ENCODE measurements at places on chromosomes 11 and 22.
A peak's percentile ranks its signal among the peaks of the same experiment; 100 is the strongest.

DNA sequence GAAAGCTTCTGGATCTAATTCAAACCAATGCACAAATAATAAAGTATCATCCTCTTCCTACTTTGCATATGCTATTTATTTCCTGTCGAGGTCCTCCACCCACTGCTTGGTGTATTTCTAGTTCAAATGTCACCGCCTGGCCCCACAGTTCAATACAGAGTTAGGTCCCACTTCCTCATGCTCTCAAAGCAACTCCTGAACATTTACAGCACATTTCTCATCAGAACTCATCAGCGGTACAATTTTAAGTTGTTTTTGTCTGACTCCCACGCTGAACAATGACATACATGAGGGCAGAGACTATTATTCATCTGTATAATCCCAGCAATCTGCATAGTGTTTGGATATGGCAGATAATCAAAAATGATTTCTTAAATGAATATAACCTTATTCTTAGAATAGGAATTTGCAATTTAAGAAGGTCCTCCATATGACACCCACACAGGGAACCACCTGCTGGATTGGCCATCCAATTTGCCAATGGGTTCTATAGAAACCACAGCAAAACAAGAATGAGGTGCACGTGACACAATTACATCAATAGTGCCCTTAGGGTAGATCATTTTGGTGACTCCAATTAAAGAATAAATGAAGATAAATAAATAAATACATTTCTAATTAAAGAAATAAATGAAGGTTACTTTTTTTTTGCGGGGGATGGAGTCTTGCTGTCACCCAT is 54.2 kb downstream of the SLC25A17 start:
- peak; percentile 29 for DNase-seq

GRCh38 chr22:42072606-42073330 is 1.3 kb upstream of the PHETA2 start:
- DNase-seq, result no peak

GRCh38 chr11:62466444-62466843 is 47.6 kb downstream of the SCGB1A1 start:
- DNase-seq, result no peak

GRCh38 chr11:79054636-79055035 is 386.2 kb downstream of the TENM4 start:
- DNase-seq, result no peak

GRCh38 chr11:19398273-19398672 is 157.5 kb upstream of the E2F8 start:
- no peak for DNase-seq

DNA sequence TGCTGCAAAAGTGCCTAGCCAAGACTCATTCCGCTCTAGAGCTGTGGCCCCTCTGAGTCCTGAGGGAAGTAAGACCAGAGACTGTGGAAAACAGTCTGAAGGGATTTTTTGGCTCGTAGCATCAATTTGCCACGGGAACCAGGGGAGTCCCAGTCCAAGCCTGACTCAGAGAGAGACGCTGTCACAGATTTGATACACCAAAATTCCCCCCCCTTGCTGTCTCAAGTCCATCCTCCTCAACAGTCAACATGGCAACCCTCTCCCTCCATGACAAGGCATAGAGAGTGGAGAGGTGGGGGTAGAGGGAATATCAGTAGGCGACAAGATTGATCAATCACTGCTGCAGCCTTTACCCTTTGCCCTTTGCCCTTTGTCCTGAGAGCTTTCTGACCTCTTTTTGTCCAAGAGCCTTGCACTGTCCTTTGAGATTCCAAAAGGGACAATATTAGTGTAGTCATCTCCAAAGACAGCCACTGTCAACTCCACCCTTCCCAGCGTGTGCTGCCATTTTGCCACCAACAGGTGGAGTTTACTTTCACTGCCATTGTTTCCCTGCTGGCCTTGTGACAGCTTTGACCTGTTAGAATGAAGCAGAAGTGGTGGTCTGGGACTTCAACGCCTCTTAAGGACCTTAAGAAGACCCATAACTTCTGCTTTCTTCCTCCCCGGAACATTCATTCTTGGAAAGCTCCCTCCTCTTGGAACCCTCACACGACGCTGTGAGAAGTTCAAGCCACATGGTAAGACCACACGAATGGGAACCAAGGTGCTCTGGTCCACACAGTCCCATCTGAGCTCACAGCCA is 7.3 kb downstream of the SLC15A3 start:
- DNase-seq, result no peak

DNA sequence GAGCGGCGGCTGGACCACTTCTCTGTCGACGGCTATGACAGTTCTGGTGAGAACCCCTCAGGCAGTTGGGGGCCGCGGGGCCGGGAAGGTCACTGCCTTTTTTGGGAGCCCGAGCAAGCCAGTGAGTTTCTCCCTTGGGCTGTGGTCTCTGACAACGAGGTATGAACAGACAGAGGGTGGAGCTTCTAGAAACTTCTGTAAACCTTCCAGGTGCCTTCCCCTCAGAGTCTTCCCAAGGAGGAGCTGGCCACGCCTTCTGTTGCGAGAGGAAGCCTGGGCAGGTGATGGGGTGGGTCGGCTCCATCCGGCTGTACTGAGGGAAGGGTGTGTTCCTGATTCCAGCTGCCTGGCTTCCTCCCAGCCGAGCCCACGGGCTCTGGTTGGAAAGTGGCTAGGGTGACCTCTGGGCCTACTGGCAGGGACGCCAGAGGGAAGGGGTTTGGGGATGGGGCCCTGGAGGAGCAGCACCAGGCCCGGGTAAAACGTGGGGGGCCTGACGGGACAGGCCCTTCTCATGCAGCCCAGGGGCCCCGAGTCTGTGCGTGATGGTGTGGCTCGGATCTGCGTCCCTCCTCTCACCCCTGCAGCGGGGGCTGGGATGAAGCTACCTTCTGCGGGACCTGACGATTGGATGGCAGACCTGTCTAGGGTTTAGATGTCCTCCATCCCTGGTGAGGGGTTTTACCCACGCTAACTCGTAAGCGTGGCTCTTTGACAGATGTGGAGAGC is 110.8 kb downstream of the KCNQ1OT1 start:
- no peak for DNase-seq

- DNase-seq, result peak; percentile 32
These were observed 69.4 kb upstream of the FGF3 start for GRCh38 chr11:69888483-69889181.
